MM.1S (cell line): ENCODE measurements at places on chromosomes 7 and 10.
A peak's percentile ranks its signal among the peaks of the same experiment; 100 is the strongest.

DNA sequence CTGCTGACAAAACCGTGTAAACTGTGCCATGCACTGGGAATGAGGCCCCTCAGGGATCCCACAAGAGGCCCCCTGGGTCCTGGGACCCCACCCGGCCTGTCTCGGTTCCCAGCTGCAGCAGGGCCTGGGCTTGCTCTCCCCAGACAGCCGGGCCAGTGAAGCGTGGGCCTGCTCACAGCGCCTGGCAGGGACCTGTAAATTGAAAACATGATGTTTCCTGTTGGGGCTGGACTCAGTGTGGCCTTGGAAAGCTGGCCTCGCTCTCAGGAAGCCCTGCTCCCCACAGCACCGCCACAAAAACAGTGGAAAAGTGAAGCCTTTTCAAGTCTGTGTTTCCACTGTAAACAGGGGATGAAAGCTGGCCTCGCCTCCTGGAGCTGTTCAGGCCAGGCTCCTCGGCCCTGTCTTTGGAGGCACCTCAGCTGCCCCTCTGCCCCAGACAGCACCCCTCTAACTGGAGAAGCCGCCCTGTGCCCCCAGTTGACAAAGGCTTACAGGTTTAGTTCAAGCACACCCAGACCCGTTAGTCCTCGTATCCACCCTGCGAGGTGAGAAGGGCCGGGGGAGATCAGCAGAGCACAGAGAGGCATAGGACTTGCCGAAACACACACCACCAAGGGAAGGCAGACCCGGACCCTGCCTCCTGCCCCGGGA lies 108.3 kb downstream of the ZMIZ1 start:
- no peaks in the 10 kb centered on the region for H3K4me1 ChIP-seq
- no peaks in the 10 kb centered on the region for H3K27me3 ChIP-seq
- no peaks in the 10 kb centered on the region for H3K36me3 ChIP-seq
- H3K27ac ChIP-seq: no peak overlapping the region

GRCh38 chr7:140600341-140600740 lies 40.3 kb downstream of the DENND2A start:
- DNase-seq: no peak
- H3K27ac ChIP-seq: no peak overlapping the region
- H3K27me3 ChIP-seq: no peaks in the 10 kb centered on the region
- no peak overlapping the region for H3K4me3 ChIP-seq
- no peaks in the 10 kb centered on the region for H3K36me3 ChIP-seq
- H3K4me1 ChIP-seq: no peaks in the 10 kb centered on the region

DNA sequence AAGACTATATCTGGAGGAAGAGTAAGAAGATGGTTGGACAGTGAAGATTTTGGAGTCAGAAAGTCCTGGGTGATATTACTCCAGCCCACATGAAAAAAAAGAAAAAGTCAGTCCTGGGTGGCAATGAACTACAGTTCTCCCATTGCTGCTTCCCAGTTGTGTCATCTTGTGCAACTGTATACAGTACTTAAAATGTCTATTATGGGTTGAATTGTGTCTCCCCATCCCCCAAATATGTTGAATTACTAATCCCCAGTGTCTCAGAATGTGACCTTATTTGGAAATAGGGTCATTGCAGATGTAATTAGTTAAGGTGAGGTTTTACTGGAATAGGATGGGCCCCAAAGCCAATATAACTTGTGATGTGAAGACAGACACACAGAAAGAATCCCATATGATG lies 15.6 kb downstream of the SEC23IP start:
- H3K4me3 ChIP-seq: no peak overlapping the region
- no peaks in the 10 kb centered on the region for H3K27me3 ChIP-seq
- DNase-seq: no peak

DNA sequence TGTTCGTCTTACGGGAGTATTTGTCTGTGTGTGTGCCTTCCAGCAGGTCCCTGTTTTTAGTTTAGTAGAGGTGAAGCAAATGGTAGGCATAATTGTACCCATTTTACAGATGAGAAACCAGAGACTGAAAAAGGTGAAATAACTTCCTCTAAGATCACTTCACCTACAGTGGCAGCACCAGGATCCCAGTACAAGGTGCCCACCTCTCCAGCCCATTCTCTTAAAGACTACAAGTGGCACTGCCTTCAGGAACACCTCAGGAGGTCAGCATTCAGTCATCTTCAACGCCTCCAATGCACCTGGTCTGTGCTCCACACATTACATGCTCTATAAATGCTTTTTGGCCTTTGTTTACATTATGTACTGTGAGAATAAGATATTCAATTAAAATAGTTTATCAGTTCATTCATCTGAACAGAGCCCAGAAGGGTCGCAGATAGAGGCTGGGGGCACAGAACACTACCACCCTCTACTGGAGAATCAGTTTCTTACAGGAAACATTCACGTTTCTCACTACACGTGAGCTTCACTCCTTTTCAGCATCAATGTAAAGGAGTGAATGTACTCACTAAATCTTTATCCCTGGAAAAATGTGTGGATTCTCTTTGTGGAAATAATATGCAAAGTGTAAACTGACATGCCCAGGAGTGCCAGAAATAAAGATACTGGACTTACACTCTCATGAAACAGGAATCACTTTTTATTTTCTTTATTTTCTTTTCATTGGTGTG lies 45.5 kb upstream of the ABLIM1 start:
- no peaks in the 10 kb centered on the region for H3K27me3 ChIP-seq
- H3K36me3 ChIP-seq: no peaks in the 10 kb centered on the region
- no peak for DNase-seq

DNA sequence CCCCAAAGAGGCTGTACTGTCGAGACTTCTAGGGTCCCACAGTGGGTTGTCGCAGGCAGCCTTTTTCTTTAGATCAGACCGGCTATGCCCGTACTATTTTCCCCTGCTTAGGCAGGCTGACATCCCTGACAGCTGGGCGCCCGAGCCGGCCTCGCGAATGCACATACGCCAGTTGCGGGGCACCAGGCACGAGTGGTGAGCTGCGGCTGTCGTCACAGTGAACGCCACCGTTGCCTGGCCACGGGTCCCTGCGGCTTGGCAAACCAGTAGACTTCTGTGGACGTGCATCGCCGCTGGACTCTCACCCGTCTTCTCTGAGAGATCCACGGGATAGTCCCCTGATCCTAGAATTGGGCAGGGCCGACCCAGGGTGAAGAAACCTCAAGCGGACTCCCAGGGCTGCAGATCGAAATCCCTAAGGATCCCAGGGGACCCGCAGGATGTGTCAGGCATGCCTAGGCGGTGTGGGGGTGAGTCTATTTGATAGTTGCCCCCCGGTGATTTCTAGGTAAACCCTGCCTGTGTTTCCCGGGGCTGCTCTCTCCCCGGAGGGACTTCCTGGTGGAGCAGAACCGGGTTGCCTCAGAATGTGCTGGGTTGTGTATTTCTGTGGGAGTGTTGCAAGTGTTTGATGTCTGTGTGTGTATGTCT lies 33.0 kb upstream of the ZNF273 start:
- H3K36me3 ChIP-seq: no peaks in the 10 kb centered on the region
- DNase-seq: no peak
- H3K4me3 ChIP-seq: no peak overlapping the region
- no peaks in the 10 kb centered on the region for H3K4me1 ChIP-seq
- no peaks in the 10 kb centered on the region for H3K27me3 ChIP-seq
- no peak overlapping the region for H3K27ac ChIP-seq

- H3K4me1 ChIP-seq: no peaks in the 10 kb centered on the region
- H3K36me3 ChIP-seq: no peaks in the 10 kb centered on the region
- H3K4me3 ChIP-seq: no peak overlapping the region
- H3K27ac ChIP-seq: no peak overlapping the region
- no peak for DNase-seq
- no peaks in the 10 kb centered on the region for H3K27me3 ChIP-seq
These were observed 40.4 kb upstream of the TECTB start for GRCh38 chr10:112242769-112243168.

DNA sequence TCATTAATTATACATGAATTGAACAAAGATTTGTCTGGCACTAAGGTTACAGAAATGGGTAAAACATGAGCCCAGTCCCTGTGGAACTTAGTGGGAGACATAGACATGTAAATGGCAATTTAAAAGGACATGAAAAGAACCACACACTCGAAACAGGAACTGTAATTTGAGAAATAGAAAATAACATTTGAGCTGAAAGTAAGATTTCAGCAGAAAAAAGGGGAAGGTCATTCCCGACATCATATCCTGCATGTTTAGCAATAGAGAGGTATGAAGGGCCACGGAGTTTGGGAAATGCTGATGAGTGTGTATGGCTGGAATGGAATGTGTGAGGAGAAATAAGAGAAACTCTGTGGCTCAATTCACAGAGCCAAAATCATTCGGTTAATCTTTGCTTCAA lies 175.4 kb upstream of the AHR start:
- H3K27ac ChIP-seq: no peak overlapping the region
- peak; percentile 43 for DNase-seq
- no peak overlapping the region for H3K4me3 ChIP-seq
- no peaks in the 10 kb centered on the region for H3K36me3 ChIP-seq
- H3K27me3 ChIP-seq: no peaks in the 10 kb centered on the region

DNA sequence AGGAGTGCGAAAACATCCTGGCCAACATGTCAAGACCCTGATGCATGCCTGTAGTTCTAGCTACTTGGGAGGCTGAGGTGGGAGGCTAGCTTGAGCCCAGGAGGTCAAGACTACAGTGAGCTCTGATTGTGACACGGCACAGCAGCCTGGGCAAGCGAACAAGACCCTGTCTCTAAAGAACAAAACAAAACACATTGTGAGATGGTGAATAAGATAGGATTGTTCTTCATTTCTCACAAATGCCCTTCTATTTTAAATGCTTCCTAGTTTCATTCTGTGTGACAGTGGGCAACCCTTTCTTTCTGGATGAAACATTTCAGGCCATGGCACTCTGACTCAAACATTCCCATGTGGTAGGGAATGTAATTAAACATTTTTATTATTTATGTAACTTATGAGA lies 13.5 kb downstream of the EFCAB10 start:
- H3K27ac ChIP-seq: no peak overlapping the region
- H3K27me3 ChIP-seq: no peaks in the 10 kb centered on the region
- H3K36me3 ChIP-seq: peaks cover 4% of the 10 kb centered on the region; the same call in 1 of the 2 replicates
- H3K4me3 ChIP-seq: no peak overlapping the region
- peaks cover 7% of the 10 kb centered on the region for H3K4me1 ChIP-seq

GRCh38 chr10:20811131-20811530 lies 86.0 kb downstream of the NEBL start:
- H3K4me3 ChIP-seq: no peak overlapping the region
- no peak overlapping the region for H3K27ac ChIP-seq
- H3K27me3 ChIP-seq: no peaks in the 10 kb centered on the region
- DNase-seq: no peak
- H3K36me3 ChIP-seq: no peaks in the 10 kb centered on the region

GRCh38 chr10:63494951-63495350 lies 26.2 kb upstream of the REEP3 start:
- no peak overlapping the region for H3K4me3 ChIP-seq
- H3K4me1 ChIP-seq: no peaks in the 10 kb centered on the region
- DNase-seq: no peak
- no peaks in the 10 kb centered on the region for H3K36me3 ChIP-seq
- no peak overlapping the region for H3K27ac ChIP-seq
- no peaks in the 10 kb centered on the region for H3K27me3 ChIP-seq

DNA sequence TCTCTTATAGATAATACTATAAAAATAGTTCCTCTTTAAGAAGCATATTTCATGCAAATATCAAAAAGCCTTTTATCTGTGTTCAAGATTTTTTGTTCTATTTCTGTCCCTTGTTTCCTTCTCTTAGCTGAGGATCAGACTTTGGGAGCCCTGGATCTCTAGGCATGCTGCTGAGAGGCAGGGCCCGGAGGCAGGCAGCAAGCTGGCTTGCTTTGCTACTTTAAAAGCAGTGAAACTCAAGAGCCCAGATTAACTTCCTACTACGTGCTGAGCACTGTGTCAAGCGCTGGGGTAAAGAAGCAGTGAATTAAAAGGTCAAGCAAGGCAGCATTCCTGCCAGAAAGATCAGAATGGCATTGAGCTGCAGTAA lies 31.0 kb upstream of the ARID5B start:
- no peak overlapping the region for H3K27ac ChIP-seq
- no peaks in the 10 kb centered on the region for H3K36me3 ChIP-seq
- no peak overlapping the region for H3K4me3 ChIP-seq
- no peaks in the 10 kb centered on the region for H3K27me3 ChIP-seq

GRCh38 chr7:130814778-130815335 lies 80.8 kb upstream of the KLF14 start:
- H3K27ac ChIP-seq: no peak overlapping the region
- H3K4me1 ChIP-seq: no peaks in the 10 kb centered on the region
- H3K36me3 ChIP-seq: no peaks in the 10 kb centered on the region
- DNase-seq: peak; percentile 25

GRCh38 chr7:3892686-3893085 lies 591.6 kb downstream of the SDK1 start:
- H3K4me1 ChIP-seq: no peaks in the 10 kb centered on the region
- no peak overlapping the region for H3K4me3 ChIP-seq
- H3K27me3 ChIP-seq: no peaks in the 10 kb centered on the region
- H3K27ac ChIP-seq: no peak overlapping the region
- DNase-seq: no peak

- H3K36me3 ChIP-seq: no peaks in the 10 kb centered on the region
- no peak for DNase-seq
- H3K4me1 ChIP-seq: peaks cover 34% of the 10 kb centered on the region
- H3K27ac ChIP-seq: 0 out of 2 replicates have a peak overlapping the region, but pooled peaks have one; percentile 0
These were observed 30.3 kb upstream of the CREB3L2 start for GRCh38 chr7:138032186-138032585.
